Daoy (cell line): ENCODE measurements at places on chromosomes 1 and 21.

GRCh38 chr1:234402939-234403338 lies 29.7 kb downstream of the COA6 start:
- DNase-seq, result no peak

GRCh38 chr1:178870944-178871343 lies at the start of gene ANGPTL1:
TSS of gene ANGPTL1 (minus strand) at chr1:178871077. CDS start at chr1:178865776, 5,301 bp downstream.
- DNase-seq, result no peak

DNA sequence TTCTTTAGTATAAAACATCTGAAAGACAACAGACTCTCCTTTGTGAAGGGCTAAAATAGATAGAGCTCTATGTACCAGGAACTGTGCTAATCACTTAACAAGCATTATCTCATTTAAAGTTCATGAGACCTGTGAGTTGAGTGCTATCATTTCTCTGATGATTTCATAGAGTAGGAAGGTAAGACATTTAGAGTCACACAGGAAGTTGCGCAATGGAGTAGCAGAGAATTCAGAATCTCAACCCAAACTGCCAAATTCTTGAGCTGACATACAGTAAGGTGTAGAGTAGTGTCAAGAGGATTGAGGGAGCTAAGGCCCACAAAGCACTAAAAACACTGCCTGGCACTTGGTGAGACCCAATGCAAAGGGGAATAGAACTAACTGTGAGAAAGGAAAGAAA lies 384.3 kb downstream of the NTNG1 start:
- no peak for DNase-seq

- no peak for DNase-seq
Observed at GRCh38 chr1:190068304-190068703, 409.4 kb downstream of the BRINP3 start.

DNA sequence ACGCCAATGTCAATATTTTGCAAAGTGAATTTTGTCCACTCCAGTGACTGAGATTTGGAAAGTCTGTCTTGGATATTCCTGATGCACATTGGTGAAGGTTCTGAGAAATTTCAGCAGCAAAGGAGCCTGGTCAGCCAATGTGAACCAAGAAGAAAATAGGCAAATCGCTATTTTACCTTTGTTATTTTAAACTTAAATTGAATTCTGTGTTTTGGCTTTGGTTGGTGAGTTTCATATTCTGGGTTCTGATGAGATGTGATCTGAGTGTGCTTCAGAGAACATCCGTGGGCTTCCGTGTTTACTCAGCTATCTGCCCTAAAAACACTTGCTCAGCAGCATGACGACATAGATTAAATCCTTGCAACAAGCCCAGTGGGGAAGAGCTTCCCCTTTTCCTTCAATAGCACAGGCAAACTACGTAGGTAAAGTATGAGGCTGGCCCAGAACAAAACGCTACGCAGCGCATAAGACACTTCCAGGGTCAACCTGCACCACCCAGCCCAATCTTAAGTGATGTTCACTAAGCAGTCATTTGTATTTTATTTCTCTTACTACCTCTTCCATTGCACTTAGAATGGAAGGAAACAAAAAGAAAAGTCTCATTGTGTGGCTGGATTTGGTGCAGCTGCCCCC lies 176.4 kb upstream of the KAZN start:
- no peak for DNase-seq
